Myocyte (in vitro differentiated cells): ENCODE measurements at places on chromosomes 11 and 22.

DNA sequence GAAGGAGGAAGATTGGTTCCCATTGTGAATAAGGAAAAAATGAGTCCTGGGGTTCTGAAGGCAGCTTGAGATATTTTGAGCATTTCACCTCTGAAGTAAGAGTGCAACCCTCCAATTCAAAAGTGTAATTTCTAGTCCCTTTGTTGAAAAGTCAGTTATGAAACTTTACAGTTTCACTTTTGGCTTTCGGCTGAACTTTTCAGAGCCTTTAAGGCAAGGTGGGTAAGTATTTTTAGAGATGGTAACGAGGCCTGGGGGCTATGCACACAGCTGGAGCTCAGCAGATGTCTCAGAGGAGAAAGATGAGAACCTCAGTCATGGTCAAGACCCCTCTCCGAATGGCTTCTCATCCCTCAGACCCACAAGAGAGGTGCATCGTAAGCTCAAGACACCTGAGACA is 267.6 kb downstream of the KIRREL3 start:
- no peak for DNase-seq

- DNase-seq = peak; percentile 99
Observed at GRCh38 chr22:45552580-45553350, 50.1 kb downstream of the FBLN1 start.

DNA sequence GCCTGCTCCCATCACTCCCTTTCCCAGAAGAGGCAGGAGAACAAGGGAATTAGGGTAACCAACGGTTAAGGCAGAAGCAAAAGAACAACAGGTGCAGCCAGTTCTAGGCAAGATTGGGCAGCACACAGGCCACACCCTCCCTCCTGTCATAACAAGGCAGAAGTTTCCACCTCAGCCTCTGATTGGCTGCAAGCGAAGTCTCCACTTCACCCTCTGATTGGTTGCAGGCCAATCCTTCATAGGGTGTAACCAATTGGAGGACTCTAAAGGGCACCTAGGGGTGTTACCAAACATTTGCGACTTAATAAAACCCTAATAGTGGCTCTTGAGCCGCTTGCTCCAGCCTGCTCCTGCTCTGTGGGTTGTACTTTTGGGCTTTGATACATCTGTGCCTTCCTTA is 153.8 kb downstream of the CACNA1I start:
- peak; percentile 18 for DNase-seq

DNA sequence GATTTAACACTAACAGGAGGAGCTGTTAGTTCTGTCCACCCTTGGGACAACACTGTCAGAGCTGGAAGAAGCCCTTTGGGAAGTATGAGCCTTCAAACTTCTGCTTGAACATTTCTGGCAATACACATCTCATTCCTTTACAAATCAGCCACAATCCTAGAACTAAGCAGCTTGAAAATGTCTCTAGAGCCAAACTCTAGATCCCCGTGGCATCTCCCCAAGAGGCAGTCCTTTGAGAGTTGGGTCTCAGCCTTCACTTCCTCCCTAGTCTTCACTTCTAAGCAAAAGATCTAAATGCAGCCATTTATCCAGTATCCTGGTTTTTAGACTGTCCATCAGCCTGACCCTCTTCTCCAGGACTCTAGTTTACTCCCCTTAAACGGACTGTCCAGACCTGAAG is 26.9 kb downstream of the ARFGAP2 start:
- no peak for DNase-seq

GRCh38 chr11:1755692-1756561 is 5.5 kb upstream of the IFITM10 start:
- DNase-seq = no peak

- no peak for DNase-seq
Observed at GRCh38 chr22:26910845-26911244, 253.5 kb downstream of the MIAT start.

GRCh38 chr11:22472306-22472705 is 134.1 kb downstream of the SLC17A6 start:
- no peak for DNase-seq

DNA sequence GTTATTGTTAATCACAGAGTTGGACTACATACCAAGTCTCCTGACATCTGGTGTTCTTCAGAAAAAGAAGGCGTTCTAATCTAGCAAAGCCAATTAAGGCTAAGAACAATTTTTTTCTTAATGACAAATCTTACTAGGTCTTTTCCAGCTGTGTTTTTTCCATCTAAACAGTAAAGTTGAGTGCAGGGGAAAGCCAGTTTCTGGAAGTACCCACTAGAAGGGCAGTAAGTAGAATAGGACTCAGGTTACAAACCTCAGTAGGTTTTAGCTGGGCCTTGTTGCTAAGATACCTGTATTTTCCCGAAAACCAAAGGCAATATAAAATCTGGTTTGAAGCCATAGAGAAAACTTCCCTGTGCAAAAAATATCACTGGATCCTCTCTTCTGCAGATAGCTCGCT is 351.9 kb downstream of the ETS1 start:
- peak; percentile 25 for DNase-seq

DNA sequence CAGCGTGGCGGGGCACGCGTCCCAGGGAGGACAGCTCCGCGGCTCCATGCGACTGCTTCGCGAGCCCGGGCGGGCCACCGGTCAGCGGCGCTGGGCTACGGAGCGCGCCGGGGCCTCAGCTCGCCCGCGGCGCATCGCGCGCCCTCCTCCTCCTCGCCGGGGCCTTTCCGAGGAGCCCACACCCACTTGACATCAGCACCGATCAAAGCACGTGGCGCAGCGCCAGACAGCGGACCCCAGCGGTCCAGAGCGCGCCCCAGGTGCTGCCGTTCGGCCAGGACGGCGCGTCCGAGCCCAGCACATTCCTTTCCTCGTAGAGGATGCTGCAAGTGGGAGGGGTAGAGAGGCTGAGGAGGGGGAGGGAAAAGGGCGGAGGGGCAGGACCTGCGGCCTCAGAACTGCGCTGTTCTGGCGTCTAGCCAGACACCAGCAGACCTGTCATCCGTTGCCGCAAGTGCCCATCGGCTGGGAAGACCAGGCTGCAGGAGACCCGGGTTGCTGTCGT is 88.6 kb downstream of the PLEKHA7 start:
- DNase-seq = peak; percentile 13

DNA sequence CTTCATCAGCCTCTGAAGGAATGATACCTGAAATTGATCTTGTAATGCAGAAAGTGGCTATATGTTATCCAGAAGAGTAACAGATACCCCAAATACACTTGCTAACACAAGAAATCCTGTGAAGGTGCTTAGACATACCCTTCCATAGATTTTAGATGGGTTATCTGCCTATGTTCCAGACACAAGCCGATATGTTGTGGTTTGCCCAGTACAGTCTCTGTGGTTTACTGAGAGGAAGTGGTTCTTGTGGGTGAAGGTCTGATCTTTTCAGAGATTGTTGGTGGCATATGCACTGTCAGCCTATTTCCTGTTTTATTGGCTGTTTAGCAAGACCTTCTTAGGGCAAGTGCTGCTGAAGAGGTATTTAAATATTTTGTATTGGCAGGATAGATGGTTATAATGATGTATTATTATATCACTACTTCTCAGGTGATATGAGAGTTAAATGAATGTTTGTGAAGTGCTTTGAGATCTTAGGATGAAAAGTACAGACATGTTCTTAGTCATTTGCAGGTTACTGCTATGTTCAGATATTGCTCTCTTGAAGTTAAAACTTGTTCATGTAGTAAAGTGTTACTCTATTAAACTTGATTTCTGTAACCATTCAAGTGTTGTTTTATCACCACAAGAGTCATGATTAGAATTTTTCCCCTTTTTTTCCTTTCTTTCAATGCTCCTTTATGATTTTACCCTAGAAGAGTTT is 8.2 kb downstream of the ARHGEF12 start:
- DNase-seq = peak; percentile 68

GRCh38 chr22:26318975-26319374 is 110.1 kb upstream of the ASPHD2 start:
- peak; percentile 6 for DNase-seq

GRCh38 chr11:99893811-99894210 is 793.3 kb upstream of the ARHGAP42 start:
- peak; percentile 73 for DNase-seq

DNA sequence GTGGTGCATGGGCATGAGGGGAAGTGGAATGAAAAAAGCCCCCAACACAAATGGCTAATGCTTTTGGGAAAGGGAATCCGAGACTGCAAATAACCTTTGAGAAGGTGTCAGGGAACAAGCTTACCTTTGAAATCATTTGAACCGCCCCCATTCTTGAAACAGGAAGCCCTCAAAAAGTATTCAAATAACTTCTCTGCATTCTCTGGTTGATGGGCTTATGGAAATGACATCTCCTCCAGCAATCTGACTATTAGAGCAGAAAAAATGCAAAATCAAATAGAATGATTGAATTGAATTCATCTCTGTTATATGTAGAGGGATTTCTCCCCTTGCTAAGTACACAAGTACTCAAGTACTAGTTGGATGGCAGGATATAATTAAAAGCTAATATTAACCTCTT is 409.9 kb downstream of the TMEM135 start:
- no peak for DNase-seq

DNA sequence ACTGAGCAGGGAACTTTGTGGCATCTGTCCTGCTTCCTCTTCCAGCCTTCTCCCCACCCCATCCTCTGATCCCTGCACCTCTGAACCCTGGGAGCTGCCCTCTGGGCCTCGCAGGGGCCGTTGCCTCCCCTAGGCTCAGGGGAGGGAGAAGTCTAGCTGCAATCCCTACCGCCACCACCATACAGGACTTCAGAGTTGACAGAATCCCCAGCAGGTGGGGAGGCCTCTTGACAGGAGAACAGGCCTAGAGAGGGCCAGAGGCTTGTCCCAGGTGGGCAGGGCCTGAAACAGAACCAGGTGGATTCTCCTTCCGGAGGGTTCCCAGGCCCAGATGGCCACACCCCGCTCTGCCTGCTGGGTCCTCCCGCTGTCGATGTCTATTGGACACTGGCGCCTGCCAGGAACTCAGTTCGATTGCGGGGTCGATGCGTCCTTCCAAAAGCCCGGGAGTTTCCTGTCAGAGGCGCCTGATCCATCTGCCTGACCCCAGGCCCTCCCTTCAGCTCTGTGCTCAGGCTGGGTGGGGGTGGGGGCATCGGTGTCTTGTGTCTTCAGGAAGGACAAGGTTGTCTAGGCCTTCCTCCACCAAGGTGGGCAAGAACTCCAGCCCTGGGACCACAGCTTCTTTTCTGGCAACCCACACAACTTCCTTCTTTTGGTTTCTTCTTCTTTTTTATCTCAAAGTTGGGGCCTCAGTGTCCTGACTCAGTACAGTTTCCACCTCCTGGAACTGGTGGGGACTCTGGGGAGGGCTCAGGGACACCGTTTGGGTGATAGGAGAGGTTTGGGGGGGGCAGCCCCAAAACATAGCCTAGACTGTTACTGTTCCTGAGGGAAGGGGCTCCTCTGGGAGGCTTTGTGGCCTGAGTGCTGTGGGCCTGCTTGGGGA is 6.4 kb downstream of the STARD10 start:
- no peak for DNase-seq

GRCh38 chr11:107770551-107770951 is 58.7 kb upstream of the SLN start:
- peak; percentile 73 for DNase-seq

DNA sequence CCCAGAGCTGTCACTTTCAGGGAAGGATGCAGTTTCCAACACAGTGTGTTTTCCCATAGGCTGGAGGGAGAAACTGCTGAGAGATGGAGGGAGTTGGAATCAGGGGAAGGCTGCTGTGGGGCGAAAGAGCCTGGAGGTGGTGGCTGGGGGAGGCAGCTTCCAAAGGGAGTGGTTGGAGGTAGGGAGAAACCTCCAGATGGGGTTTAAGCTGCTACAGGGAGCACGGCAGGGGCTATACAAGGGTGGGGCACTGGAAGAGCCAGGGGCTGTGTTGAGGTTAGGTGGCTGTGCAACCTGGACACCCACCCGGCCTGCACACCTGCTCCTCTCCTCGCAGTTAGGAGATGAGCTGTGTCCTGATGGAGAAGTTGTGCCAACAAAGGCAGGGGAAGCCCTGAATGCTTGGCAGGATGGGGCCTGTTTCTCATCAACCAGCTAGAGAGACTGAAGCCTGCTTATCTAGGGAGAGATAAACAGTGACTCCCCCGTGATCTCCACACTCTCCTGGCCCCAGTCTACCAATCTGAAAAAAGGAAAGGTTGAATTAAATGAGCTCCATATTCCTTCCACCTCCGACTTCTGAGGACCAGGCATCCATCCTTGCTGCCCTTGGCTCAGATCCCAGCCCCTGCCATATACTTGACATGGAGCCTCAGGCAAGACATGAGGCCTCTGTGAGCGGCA is 3.6 kb upstream of the SLCO2B1 start:
- DNase-seq = no peak

GRCh38 chr11:112728288-112728687 is 232.9 kb upstream of the NCAM1 start:
- no peak for DNase-seq

DNA sequence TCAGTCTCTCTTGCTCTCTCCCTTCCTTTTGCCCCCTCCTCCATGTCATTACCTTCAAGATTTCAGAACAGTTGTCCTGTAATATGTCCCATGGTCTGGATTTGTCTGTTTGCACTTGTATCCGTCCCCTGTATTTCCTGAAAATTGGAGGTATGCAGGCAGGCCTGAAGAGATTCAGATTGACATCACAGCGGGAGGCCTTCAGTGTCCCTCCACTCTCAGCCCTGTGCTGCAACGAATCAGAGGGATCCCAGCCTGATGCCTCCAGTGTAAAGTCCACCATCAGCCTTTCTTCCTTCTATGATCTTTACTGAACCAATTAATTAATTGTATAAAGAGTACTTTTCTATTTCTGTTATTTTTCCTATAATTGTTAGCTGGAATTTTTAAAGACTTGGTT is 57.3 kb downstream of the ELMOD1 start:
- DNase-seq = no peak

- DNase-seq = peak; percentile 92
Observed at GRCh38 chr11:128506999-128507611, 80.3 kb downstream of the ETS1 start.
